ENCODE measurements at places on chromosomes 12 and 14.

DNA sequence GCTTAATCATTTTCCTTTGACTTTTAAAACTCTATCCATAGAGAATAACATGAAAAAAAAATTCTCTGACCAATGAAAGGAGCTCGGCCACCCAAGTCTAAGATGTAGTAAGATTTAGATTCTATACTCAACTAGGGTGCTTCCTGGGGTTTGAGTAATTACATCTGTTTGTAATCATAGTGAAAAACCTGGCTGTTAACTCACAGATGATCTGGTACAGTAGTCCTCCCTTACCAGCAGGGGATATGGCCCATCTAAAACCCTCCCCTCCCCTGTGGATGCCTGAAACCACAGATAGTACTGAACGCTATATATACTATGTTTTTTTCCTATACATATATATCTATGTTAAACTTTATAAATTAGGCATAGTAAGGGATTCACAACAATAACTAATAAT lies 89.2 kb downstream of the DAAM1 start:
- no peak for DNase-seq

DNA sequence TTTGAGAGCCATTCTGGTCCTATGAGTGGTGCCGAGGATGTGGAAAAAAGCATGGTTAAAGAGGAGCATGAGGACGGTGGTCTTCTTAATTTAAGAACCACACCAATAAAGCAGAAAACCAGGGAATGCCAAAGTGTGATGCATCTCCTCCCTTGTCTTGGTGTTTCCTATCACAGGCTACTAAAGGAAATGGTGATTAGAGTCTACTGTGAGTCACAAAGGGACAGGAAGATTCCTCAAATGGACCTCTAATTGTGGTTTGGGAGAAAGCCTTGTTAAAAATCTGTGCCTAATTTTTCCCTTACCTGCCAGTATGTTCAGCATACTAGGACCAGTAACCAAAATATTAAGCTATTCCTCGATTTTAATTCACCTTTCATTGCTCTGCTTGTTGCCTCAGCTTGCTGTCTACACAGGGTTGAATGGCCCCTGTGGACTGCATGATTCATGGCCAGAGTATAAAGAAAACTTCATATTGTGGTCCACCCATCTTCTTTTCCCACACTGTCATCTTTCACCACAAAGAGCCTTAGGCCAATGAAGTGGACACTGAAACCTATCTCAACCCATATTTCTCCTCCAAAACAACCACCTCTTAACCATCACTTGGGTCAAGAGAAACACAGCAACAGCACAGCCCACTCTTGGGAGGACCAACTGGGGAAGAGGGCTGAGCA lies 38.8 kb downstream of the DIO2 start:
- DNase-seq, result no peak

- DNase-seq, result no peak
Measured at GRCh38 chr12:90909069-90909770, 45.8 kb downstream of the CCER1 start.

GRCh38 chr12:78457938-78458337 lies 406.6 kb upstream of the SYT1 start:
- no peak for DNase-seq

DNA sequence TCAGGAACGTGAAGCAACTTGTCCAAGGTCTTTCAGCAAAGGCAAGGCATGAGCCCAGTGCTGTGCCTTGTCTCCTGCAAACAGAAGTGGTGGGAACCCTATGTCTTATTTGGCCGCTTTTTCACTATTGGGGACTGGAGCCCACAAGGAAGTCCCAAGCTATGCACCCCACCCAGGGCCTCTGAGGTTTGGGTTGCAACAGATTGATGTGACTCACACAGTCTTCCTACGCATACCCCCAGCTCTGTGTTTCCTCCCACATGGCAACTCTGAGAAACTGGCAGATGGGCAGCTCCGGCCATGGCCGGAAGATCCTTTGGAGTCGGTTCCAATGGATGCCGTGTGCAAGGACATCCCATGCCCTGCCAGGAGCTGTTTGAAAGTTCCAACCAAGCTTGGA lies 28.3 kb upstream of the CMKLR1 start:
- no peak for DNase-seq

- no peak for DNase-seq
Measured at GRCh38 chr12:52497975-52498374, 4.9 kb upstream of the KRT6A start.

GRCh38 chr14:59944909-59945308 lies 25.0 kb downstream of the LRRC9 start:
- DNase-seq, result no peak
